ENCODE measurements at places on chromosomes 12 and 14.
A peak's percentile ranks its signal among the peaks of the same experiment; 100 is the strongest.

DNA sequence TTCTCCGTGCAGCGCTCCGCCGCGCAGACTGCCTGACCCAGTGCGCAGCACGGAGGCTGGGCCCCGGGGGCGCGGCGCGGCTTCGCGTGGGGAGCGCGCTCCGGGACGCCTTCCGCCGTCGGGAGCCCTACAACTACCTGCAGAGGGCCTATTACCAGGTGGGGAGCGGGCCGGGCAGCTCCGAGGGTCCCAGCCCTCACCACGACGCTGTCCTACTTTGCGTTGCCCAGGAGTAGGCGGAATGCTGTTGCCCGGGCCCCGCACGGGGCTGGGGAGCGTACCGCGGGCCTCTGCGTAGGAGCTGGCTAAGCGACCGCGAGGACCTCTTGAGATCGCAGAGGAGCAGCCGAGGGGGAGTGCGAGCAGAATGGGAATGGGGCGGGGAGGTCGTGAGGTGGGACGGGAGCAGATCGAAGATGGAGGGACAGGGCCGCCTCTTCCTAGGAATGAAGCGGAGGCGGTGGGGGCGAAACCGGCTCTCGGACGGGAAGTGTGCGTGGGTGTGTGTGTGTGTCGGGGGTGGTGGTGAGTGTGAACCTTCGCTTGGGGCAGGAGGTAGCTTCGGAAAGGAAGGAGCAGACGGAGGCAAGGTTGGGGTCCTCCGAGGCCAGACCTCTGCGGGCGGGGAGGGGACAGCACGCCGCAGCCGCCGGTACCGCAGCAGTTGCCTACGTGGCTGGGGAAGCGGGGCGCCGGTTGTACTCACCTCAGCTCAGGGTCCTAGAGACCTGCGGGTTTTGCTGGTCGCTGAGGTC lies 751 bp downstream of the P3H3 start:
- DNase-seq, result peak; percentile 21

- DNase-seq, result no peak
These were observed 21.1 kb downstream of the ZNF84 start for GRCh38 chr12:133058203-133059113.

GRCh38 chr12:34407813-34408212 lies 385.5 kb downstream of the ALG10 start:
- DNase-seq, result no peak

GRCh38 chr12:15936751-15937150 lies 25.6 kb downstream of the DERA start:
- no peak for DNase-seq

GRCh38 chr14:91323031-91323430 lies 78.5 kb upstream of the GPR68 start:
- no peak for DNase-seq

All from NCI-H2107 (cell line).